ENCODE measurements at places on chromosomes 3 and 15.

DNA sequence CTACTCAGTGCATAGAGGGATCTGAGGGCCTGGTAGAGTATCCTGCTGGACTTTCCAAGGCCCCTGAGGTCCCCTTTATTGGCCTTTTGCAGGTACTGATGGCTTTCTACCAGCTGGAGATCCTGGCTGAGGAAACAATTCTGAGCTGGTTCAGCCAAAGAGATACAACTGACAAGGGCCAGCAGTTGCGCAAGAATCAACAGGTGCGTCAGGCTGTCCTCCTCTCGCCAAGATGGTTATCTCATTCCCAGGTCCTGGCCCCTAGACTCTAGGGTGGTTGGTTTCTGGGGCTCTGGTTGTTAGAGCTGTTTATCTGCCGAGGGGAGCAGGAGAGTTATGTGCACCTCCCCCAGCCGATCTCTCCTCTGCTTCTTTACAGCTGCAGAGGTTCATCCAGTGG is 9.3 kb downstream of the EIF2B5 start:
- DNase-seq, result no peak

DNA sequence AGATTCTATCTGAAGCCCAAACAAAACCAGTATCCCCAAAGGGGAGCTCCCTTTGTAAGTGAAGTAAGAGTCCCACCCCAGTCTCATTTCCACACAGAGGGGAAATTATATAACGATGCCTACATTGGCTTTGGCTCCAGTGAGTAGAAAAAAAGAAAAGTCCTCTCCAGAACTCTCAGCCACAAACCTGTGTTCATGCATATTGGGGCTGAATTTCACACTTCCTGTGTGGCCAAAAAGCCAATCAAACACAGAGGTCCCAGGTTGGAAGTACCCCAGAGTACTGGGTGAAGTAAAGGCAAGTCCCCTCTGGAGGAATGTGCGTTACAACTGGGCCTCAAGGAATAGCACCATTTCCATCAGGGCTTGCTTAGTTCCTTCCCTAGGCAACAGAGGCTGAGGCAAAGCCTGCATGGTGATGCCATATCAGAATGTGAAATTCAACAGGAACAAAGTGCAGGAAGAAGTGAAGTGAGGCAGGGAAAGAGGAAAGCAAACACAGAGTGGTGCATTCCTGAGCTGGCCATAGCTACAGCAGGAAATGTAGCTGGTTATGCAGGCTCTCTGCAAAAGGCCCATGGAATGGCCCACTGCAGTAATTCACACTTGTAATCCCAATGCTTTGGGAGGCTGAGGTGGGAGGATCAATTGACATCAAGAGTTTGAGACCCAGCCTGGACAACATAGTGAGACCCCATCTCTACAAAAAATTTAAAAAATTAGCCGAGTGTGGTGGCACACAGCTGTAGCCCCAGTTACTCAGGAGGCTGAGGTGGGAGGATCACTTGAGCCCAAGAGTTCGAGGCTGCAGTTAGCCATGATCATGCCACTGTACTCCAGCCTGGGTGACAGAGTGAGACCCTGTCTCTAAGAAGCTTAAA is 16.6 kb upstream of the CX3CR1 start:
- DNase-seq, result no peak

DNA sequence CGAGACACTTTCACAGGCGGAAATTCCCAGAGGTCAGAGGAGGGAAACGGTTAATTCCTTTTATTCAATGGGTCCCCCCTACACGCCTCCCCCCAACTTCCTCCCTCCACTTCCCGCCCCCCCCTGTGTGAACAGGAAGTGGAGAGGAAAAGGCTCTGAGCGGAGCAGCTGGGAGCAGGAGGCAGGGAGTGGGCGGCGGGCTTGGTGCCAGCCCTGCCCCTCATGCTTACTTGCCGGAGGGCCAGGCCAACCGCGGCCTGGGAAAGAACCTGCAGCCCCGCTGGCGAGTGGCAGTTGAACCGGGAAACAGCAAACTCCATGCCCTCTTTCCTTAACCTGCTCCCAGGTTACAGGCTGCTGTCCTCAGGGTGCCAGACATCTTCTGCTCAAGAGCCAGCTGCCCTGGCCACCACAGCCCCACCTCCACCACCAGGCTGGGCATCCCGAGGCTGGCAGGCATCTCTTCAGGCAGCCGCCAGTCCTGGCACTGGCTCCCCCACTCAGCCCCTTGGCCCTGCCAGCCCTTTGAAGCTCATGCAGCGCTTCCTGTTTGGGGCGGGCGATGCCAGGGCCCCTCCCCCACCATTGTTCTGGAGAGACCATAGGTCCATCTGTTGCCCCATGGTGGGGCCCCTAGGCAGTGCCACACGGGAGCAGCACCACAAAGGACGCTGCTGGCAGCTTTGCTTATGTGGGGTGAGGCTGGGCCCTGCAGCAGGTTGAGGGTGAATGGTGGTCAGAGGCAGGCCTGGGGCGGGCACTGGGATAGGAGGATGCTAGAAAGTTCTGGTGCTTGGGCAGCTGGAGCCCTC is 12.9 kb downstream of the VPS18 start:
- DNase-seq, result peak; percentile 43

- DNase-seq, result no peak
These were observed 20.7 kb upstream of the DOCK3 start for GRCh38 chr3:50653937-50654595.

GRCh38 chr15:60634815-60635214 is 155.9 kb upstream of the ICE2 start:
- DNase-seq, result no peak

DNA sequence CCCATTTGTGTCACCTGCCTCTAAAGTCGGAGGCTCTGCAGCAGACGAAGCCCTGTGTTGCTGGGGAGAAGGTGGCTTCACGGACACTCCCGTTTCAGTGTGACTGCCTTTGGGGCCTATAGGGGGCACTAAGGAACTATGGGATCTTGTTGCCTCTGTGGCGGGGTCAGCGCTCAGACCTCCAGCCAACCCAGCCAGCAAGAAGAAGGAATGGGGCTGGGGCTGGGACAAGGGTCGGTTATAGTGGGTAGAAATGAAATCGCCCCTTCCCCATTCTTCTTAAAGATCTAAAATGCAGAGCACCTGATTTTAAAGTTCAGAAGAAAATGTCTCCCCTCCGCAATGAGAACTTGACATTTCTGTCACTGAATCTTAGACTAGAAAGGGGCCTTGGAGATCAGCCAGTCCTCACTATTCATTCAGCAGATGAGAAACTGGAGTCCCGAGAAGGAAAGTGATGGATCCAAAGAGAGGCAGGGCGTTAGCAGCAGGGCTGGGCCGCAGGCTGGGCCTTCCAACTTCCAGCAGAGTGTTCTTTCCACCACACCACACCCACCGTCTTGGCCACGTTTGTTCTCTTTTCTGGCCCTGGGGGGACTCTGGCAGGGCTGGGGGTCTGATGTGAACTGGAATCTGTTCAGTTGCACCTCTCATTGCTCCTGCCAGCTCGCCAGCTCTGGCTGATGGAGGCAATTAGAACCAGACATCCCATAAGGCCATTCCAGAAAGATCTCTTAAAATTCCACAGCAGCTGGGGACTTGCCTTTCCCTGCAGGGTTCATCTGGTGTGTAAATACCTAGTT is 195.4 kb downstream of the OPA1 start:
- peak; percentile 12 for DNase-seq

GRCh38 chr3:14549256-14549919 is 9.2 kb upstream of the GRIP2 start:
- no peak for DNase-seq

GRCh38 chr15:34217587-34218225 is 7.1 kb upstream of the EMC4 start:
- no peak for DNase-seq

DNA sequence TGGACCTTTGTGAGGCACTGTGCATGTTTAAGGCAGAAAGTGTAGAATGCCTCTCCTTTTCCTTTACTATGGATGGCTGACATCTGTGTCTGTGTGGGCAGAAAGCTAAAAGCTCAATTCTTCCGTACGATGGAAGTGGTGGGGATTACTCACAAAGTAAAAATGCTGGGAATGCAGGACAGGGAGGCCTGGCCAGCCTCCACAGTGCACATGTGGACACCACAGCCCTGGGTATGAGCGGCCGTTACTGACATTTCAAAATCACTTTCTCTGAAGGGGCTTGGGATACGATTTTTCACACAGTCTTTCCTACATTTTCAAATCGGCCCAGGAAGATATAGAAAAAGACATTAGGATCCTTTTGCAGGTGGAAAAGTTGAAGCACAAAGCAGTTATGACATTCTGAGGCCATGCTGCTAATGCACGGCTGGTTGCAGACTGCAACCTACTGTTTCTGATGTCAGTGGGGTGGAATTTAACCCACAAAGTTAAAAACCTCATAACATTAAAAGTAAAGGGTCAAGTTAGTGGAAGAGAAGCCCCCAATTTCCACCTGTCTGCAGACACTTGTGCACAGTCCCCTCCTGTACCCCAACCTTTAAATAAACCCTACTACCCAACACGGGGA is 27.9 kb downstream of the EHD4 start:
- DNase-seq, result no peak

Data from stimulated activated CD4-positive, alpha-beta T cell treated with anti-CD3 and anti-CD28 coated beads, Interleukin-15, amount 100 ng/mL, for 48 hours (primary cell).